NCI-H1092 treated with DMSO at 0.1 percent for 48 hours (cell line): ENCODE measurements at places on chromosomes 2 and 18.

DNA sequence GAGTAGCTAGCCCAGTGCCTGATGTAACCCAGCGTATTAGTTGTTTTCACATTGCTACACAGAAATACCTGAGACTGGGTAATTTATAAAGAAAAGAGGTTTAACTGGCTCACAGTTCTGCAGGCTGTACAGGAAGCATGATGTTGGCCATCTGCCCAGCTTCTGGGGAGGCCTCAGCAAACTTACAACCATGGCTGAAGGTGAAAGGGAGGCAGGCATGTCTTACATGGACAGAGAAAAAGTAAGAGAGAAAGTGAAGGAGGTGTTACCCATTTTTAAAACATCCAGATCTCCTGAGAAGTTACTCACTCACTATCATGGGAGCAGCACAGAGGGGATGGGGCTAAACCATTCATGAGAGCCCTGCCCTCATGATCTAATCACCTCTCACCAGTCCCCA lies 6.1 kb upstream of the CYRIA start:
- DNase-seq: no peak

DNA sequence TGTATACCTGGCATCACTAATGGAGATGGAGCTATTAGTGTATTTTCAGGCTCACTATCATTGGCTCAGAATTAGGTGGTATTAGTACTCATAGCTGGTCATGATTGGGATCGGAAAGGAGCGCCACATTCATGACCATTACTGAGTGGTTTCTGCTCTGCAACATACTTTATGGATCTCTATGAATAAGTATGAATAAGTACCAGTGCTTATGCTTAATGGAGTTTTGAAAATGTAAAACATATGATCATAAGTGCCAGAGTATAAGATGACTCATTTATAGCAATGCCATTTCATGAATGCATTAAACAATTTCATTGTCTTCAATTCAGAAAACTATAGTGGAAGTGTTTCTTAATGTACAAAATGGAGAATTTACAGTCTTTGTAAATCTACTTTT lies 156.7 kb downstream of the GALNT3 start:
- no peak for DNase-seq

- DNase-seq: no peak
Measured at GRCh38 chr2:62672601-62673000, 32.9 kb upstream of the EHBP1 start.

- no peak for DNase-seq
Measured at GRCh38 chr18:4586731-4587130, 131.6 kb upstream of the DLGAP1 start.

DNA sequence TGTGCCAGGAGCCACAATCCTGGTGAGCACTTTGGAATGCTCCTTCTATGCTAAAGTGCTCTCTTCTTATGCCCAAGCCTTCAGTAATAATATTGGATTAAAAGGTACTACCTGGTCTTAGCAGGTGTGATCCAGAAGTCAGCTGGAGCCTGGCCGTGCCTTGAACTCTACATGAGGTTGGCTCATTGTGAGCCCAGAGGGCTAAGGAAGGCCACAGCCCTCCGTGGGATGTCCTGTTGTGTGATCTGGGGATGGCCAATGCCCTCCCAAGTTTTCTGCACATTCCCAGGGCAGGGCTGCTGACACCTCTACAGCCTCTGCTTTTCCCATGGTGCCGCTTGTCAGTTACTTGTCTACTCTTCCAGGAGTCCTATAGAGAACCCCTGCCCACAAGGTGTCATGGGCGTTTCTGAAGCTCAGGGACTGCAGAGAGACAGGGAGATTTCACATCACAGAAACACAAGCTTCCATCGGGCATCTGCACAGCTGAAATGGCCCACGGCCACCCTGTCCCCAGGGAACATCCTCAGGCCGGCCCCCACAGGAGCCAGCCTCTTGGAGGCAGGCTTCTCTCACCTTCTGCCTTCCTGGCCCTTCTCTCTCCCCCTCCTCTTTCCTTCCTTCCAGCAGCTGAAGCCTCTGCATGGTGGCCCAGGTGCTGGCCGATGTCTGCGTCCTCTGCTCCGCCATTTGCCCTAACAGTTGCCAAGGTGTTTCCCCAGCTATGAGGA lies 27.3 kb upstream of the GPR55 start:
- DNase-seq: no peak

- no peak for DNase-seq
Measured at GRCh38 chr2:12847694-12848575, 131.2 kb downstream of the TRIB2 start.
